HS-27A (cell line): ENCODE measurements at places on chromosomes 6 and 20.
A peak's percentile ranks its signal among the peaks of the same experiment; 100 is the strongest.

GRCh38 chr6:153503810-153504209 lies 372.7 kb upstream of the RGS17 start:
- no peak for DNase-seq

GRCh38 chr6:110946498-110946897 lies 12.0 kb upstream of the GTF3C6 start:
- no peak for DNase-seq

GRCh38 chr20:32762754-32763201 lies 593 bp downstream of the DNMT3B start:
- no peak for DNase-seq

DNA sequence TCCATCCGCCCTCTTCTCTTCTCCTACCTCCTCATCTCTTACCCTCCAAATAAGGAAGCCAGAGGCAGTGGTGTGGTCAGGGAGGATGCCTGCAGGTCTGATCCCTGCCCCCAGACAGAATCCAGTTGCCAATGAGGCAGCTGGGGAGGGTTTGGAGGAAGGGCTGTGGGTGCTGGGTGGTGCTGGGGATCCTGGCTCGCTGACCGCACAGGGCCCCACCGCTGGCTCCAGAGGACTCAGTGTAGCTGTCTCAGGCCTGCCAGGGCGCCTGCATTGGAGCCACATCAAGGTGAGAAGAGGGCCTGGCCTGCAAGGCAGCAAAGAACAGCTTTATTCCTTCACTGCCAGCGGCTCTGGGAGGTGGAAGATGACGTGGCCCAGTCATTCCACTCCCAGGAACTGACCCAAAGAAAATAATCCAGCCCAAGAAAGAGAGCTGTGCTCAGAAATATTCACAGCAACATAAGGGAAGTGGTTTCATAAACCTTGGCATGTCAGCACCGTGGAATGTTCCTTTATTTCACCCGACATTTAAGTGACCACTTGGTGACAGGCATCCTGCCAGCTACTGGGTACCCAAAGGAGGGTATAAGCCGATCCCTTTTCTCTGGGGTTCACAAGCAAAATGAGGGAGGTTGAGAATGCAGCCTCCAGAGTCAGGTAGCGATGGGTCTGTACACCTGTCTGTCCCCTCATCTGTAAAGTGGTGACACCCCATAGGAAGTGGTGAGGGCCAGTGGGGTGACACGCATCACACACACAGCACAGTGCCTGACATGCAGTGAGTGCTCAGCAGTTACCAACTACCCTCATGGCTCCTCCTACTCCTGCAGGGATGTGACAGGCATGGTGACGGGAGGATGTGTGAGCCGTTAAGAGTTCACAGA lies 125.1 kb downstream of the SNX5 start:
- DNase-seq = peak; percentile 97

DNA sequence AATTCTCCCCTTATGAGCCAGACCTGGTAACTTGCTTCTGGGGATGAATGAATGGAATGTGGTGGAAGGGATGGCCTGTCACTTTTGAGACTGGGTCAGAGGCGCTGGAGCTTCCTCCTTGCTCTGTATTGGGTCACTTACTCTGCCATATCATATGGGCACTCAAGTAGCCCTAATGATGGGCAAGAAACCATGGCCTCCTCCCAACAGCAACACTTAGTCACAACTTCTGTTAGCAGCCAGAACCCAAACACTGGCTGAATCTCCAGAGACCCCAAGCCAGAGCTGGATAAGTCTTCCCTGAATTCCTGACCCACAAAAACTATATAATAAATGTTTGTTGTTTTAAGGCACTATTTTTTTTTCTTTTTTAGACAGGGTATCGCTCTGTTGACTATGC lies 5.5 kb downstream of the E2F1 start:
- no peak for DNase-seq

- DNase-seq = no peak
Measured at GRCh38 chr6:44235891-44236516, 10.9 kb upstream of the HSP90AB1 start.

DNA sequence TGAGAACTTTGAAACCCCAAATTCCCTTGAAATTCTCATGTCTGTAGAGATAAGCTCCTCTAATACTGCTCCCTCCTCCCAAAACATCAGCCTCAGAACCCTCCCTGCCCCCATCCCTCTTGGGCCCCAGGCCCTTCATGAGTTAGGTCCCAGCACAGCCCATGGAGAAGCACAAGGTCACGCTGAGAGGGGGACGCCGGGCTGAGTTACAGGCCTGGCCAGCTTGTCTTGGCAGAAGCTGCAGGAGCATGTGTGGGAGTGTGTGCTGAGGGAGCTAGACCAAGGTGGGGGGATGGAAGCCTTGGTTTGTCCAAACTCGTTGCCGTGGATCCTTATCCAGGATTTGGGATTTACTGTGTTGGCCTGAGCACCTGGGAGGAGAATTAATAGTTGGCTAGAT lies 8.5 kb upstream of the PTCRA start:
- DNase-seq = no peak

GRCh38 chr6:132817554-132818403 lies 3.4 kb downstream of the RPS12 start:
- DNase-seq = no peak

- DNase-seq = no peak
Measured at GRCh38 chr6:35493307-35493983, 3.4 kb downstream of the TEAD3 start.

GRCh38 chr6:39218868-39219567 lies 10.3 kb downstream of the KCNK5 start:
- no peak for DNase-seq

DNA sequence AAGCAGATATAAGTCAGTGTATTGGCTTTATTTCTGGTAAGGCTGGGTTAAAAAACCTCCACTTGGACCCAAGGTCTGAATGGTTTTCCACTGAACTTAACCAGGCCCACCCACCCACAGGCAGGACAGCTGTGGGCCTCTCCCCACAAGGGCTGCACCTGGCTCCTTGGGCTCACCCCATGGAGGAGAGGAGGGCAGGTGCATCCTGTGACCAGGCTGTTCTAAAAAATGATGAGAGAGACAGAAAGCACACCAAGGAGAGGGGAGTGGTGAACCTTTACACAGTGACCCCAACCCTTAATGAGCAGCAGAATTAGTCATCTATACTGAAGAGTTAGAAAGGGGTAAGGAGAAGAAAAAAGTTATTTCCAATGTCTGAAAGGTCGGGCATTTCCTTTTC lies 34.5 kb upstream of the DUSP22 start:
- no peak for DNase-seq

- no peak for DNase-seq
Measured at GRCh38 chr6:109236115-109237076, 141.1 kb downstream of the CEP57L1 start.

DNA sequence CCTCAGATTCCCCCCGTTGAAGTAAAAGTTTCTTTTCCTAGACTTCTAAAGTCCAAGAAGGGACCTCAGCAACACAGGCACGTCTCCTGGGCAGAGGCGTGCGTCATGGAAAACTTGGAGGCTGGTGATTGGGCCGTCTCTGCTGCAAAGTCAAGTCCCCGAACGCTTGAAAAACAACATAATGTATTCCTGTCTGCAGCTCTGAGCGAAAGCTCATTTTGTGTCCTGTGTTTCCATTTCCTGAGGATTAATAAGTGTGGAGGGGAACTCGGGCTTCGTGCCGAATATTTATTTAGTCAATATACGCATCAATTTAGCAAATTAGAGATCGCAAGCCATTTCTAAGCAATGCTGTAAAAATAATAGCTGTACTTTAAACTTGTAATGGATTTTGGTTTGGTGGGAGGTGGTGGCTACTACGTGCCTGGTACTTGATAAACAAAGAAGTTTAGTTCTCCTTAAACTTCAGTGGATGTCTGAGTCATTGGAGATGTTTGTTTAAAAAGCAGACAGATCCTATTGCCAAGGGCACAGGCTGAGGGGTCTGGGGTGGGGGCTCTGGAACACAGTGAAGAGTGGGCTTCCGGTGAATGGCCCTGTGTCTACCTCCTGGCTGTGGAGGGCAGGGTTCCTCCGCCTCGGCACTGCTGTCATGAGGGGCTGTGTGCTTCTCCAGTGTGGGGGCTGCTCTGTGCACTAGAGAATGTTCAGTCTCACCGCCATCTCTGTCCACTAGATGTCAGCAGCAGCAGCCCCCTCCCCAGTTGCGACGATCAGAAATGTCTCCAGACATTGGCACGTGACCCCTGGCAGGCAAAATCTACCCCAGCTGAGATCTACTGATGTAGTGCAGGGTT lies 21.8 kb downstream of the PCK1 start:
- DNase-seq = no peak

DNA sequence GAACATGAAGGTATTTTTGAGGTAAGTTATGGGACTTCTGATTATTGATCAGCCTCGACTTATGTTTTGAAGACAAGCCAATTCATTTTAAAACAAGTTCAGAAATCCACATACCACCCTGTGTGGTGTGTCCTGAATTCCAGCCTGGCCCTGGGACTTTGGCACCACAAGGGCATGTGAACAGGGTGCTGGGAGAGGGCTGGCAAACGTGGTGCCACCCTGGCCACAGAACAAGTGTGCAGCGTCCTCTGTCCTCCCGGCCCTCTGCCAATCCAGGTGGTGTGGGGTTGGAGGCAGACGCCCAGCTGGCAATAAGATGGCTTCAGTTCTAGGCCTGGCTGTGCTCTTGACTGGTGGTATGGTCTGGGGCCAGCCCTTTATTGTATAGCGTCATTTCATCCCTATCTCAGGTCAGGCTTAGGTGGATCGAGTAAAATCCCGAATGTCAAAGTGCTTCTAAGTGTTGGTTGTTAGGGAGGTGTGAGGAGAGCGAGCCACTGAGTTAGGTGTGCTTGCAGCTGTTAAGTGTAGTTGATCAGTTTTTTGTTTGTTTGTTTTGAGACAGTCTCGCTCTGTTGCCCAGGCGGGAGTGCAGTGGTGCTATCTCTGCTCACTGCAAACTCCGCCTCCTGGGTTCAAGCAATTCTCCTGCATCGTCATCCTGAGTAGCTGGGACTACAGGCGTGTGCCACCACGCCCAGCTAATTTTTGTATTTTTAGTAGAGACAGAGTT lies 84.2 kb downstream of the RNF144B start:
- no peak for DNase-seq

GRCh38 chr20:19609642-19610223 lies 148.3 kb upstream of the RIN2 start:
- no peak for DNase-seq

DNA sequence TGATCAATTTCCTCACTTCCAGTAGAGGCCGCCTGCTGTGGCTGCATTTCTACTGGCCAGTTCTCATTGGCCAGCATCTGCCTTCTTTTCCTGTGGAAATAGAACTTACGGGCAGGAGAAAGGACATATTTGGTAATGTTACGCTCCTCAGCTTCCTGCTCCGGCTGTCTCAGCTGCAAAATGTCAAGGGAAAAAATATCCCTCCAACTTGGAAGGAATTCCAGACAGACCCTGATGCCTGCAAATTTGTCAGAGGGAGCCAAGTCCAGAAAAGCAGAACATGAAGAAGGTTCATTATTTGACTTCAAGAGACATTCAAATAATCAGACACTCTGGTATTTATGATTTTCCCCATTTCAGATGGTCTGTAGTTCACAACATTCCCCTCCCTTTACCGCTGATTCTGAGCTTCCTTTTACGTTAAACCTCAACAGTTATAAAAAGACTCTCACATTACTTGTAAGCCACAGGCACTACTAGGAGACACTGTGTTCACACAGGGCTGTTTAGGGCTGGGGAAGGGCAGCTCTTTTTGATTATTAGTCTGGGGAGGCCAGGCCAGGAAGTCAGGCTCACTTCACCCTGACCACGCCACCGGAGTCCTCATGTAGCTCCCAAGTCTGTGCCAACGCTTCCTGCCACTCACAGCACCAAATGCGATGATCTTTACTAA lies 179.6 kb upstream of the CCN2 start:
- no peak for DNase-seq

GRCh38 chr6:158687506-158687905 lies 37.7 kb downstream of the SYTL3 start:
- DNase-seq = no peak

DNA sequence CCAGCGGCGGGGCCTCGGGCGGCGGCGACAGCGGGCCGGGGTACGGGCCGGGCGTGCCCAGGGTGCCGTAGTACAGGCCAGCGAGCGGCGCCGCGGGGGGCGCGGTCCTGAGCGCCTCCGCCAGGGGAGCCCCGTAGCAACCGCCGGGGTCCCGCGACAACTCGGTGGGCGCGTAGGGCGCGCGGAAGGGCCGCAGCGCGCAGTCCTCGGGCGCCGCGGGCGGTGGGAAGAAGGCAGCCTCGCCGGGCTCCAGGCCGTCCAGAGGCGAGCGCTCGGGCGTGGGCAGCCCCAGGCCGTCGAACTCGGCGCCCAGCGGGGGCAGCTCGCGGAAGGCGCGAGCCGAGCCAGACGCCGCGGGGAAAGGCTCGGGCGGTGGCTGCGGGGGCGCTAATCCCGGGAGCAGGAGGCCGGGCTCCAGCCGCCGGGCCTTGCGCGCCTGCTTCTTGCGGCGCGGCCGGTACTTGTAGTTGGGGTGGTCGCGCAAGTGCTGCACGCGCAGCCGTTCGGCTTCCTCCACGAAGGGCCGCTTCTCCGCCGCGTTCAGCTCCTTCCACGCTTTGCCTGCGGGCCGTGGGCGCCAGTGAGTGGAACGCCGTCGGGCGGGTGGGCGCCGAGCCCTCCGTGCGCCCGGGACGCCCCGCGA lies 916 bp downstream of the SOX18 start:
- DNase-seq = no peak

DNA sequence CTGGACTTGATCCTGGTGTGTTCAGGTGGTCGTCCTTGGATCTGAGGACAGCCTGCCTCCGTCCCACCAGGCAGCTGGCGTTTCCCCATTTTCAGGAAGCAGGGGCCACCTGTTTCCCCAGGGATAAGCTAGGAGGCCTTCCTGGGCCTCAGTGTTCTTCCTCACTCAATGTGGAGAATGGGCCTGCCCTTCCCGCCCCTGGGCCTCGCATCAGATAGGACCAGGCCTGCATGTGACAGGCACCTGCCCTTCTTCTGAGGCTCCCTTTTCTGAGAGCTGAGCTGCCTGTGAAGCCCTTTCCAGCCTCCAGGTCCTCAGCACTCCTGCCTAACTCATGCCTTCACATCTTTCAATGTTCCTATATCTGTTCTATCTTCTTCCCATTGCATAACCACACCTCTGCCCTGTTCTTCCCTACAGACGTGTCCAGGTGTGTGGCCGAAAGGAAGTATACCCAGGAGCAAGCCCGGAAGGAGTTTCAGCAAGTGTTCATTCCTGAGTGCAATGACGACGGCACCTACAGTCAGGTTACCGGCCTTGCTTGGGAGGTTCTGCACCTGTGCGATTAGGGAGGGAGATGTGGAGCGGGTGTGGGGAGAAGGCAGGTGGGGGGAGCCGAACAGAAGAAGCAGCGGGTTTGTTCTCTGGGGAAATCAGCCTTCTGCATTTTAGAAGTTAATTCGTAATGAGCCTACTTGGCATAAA lies 85.1 kb downstream of the SMOC2 start:
- DNase-seq = no peak
